ENCODE measurements at places on chromosomes 4 and X.

GRCh38 chr4:82737354-82737753 is 61.2 kb downstream of the SCD5 start:
- no peak for DNase-seq

GRCh38 chr4:140330311-140330900 is 43.0 kb upstream of the SCOC start:
- DNase-seq, result no peak

- no peak for DNase-seq
Observed at GRCh38 chr4:10809905-10810304, 125.3 kb upstream of the CLNK start.

DNA sequence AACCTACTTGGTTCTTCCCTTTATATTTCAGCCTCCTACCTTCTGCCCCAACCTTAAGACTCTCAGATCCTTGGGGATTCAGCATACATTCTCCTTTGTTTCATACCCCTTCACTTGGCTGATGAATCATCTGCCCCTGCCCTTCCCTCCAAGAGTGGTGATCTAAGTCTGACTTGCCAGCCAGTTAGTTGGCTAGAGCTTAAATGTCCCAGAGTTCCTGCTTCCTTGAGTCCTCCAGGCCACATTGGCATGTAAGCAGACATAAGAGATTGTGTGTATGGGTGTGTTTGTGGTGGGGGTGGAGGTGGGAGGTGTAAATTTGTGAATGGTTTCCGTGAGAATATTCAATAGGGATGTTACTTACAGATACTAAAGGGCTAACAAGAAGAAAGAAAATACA is 3.7 kb upstream of the TEX13D start:
- no peak for DNase-seq

GRCh38 chr4:28225050-28225449 is 1364.4 kb downstream of the STIM2 start:
- DNase-seq, result no peak

- DNase-seq, result no peak
Observed at GRCh38 chrX:18873189-18873791, 110.6 kb downstream of the PHKA2 start.

DNA sequence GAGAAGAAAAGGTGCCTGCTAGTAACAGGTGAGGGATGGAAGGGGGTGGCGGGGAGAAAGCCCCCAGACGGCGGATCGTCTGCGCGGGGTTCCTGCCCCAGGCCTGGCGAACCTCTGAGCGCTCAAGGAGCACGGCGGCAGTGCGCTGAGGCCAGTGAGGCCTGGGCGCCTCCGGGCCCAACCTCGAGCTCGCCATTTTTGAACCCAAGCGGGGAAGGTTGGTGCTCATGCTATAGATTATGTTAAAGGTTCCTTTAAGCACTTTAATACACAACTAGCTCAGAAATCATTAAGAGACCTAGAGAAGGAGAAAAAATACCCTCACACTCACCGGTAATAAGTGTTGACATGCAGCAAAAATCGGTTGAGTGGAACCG is 7.9 kb downstream of the PITX2 start:
- DNase-seq, result no peak

GRCh38 chr4:31983677-31984076 is 1263.5 kb downstream of the PCDH7 start:
- DNase-seq, result no peak

GRCh38 chr4:170089274-170089667 is 485 bp downstream of the AADAT start:
- DNase-seq, result no peak

Data from NCI-H2029 (cell line).